ENCODE measurements at places on chromosomes 1 and 21.

GRCh38 chr21:40095477-40095876 lies 228.2 kb downstream of the PCP4 start:
- no peak for DNase-seq

DNA sequence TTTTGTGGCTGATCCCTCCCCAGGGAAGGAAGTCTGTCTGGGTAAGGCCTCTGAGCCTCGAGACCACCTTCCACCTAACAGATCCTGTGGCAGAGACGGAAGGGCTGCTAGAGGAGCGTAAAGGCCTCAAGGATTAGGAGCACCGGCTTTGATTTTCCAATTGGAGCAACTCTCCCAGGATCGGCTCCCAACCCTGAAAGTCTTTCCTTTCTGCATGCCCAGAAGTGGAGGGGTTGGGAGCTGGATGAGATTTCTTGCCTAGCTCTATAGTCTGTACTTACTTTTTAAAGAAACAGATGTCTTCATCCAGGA lies 41.4 kb downstream of the ELK4 start:
- no peak for DNase-seq

GRCh38 chr1:196545222-196545621 lies 63.0 kb downstream of the KCNT2 start:
- no peak for DNase-seq

DNA sequence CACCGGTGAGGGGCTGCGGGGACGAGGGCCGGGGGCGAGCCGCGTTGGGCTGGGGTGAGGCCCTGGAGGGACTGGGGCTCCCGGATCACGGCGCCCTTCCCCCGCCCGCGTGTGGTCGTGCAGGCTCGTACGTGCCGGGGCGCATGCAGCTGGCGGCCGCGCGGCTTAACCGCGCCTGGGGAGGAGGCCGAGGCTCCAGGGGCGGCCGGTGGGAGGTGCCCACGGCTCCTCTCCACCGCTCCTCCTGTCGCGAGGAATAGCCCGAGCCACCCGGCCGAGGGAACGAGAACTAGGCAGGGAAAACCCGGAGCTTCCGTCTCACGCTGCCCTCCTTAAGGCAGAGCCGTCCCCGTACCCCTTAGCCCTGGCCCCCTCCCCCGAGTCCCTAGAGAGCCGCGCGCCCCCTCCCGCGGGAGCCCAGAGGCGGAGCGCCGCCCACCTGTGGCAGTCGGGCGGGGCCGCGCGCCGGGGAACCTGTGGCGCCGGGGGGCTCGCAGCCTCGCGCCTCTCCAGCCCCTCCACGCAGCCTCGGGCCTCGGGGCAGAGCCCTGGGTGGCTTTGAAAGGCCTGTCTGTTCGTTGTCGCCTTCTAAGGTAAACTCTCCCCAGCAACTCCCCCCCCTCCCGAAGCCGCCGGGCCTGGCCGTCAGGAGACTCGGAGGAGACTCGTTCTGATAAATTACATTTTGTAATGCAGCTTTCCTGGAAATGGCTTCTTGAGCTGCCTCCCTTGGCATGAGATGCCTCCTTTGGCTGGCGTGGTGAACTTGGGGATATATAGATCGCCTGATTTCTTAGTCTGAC lies 746 bp downstream of the AK4 start:
- peak; percentile 30 for DNase-seq

- no peak for DNase-seq
Measured at GRCh38 chr21:42414928-42415769, 11.4 kb downstream of the UBASH3A start.

Data from BE2C (cell line).